ENCODE measurements at places on chromosomes 2 and 18. TPM values are rescaled to one million over a fixed set of nuclear protein-coding genes. Genes with fewer than 3 reads are reported as not detected.

The CDKL4 gene
- total RNA-seq = 0.66 TPM

GRCh38 chr2:239466755-239467271, 66.0 kb upstream of the HDAC4 start:
- H3K27ac ChIP-seq = no peak overlapping the region
- H3K4me3 ChIP-seq = no peak overlapping the region
- H3K27me3 ChIP-seq = no peaks in the 10 kb centered on the region
- DNase-seq = no peak
- H3K36me3 ChIP-seq = no peaks in the 10 kb centered on the region
- H3K4me1 ChIP-seq = no peaks in the 10 kb centered on the region

The SMAD7 gene
- total RNA-seq = 129 TPM

The DNER gene
- total RNA-seq = 0.04 TPM

DNA sequence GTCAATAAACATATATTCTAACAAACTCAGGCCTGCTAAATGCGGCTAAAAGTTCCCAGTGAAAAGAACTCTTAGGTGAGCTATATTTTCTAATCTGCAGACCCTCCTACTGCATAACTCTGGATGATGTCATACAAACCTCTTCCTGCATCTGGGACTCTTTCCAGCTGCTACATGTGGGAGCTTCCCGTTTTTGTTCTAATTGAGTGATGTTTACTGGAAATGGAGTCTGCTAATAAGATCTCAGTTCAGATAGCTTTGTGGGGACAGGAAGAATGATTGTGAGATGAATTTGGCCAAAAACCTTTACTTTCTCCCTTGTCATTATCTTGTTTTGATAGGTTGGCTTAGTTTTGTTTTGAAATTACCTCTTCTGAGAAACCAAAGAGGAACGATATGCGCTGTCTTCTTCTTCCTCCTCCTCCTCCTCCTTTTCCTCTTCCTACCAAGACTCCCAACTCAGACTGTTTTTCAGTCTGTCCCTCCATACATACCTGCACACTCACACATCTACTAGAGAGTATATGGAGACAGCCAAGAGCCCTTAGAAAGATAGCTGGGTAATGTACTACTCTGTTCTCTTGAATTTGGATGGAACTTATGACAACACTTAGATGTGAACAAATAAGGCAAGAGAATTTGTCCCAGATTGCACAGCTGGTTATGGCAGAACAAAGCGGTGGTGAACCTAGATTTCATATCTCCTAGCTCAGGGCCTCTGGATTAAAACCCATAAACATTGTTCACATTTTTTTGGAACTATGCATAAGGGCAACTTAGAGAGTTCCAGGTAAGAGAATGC, 39.8 kb upstream of the AAK1 start:
- no peaks in the 10 kb centered on the region for H3K36me3 ChIP-seq
- no peaks in the 10 kb centered on the region for H3K27me3 ChIP-seq
- H3K4me3 ChIP-seq = no peak overlapping the region
- peaks cover 10% of the 10 kb centered on the region for H3K4me1 ChIP-seq
- H3K27ac ChIP-seq = peak overlapping the region; percentile 24

DNA sequence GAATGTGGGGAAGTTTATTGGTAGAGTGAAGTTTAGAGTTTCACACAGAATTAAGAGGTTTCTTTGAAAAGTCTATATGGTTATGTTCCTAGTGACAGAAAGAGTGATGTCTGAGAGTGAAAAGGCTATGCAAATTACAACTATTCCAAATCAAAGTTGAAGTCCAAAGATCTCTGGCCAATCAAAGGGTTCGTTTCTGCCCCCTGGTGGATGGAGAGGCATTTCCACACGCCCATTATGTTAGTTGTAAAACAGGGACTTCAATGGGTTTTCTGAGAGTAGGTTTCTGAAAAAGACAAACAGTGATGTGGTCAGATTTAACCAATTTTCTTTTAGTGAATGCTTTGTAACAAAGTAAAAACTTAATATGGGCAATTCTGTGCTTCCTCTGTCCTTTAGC, 441.5 kb upstream of the POU3F3 start:
- no peak overlapping the region for H3K4me3 ChIP-seq
- no peak for DNase-seq
- H3K27ac ChIP-seq = no peak overlapping the region
- no peaks in the 10 kb centered on the region for H3K4me1 ChIP-seq
- peaks cover 3% of the 10 kb centered on the region for H3K27me3 ChIP-seq

DNA sequence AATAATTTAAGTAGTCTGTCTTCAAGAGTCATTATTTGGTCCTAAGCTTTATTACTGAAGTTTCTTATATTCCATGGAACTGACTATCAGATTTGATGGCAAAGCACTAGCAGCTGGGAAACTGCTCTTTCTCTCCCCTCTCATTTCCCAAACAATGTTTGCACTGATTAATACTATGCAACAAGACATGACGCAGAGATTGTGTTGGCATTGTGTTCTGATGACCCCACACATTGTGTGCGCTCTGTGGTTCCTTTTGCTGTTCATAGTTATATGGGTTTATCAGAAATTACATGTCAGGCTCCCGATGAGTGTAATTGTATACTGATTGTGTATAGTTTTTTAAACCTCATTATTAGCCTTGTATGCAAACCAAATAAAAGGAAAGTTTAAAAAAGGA, 331.6 kb upstream of the FANCL start:
- no peaks in the 10 kb centered on the region for H3K36me3 ChIP-seq
- no peak overlapping the region for H3K27ac ChIP-seq

DNA sequence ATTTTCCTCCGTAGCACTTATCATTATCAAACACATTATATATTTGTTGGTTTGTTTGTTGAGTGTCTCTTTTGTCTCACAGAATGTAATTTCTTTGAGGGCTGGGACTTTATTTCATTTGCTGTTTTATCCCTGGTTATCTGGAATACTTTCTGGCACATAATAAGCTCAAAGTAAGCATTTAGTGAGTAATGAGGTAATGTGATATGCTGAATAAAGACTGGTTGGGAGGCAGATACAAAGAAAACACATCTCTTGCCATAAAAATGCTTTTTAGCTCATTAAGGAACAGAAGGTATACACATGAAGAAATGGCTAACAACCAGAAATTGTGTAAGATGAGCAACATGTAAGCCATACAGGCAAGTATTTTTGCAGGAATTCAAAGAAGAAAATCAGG, 1411.8 kb downstream of the LRP1B start:
- H3K36me3 ChIP-seq = no peaks in the 10 kb centered on the region
- no peaks in the 10 kb centered on the region for H3K27me3 ChIP-seq
- no peak overlapping the region for H3K4me3 ChIP-seq
- no peaks in the 10 kb centered on the region for H3K4me1 ChIP-seq
- H3K27ac ChIP-seq = no peak overlapping the region

- H3K4me3 ChIP-seq = no peak overlapping the region
- H3K4me1 ChIP-seq = no peaks in the 10 kb centered on the region
- no peaks in the 10 kb centered on the region for H3K27me3 ChIP-seq
- no peak overlapping the region for H3K27ac ChIP-seq
These were observed 137.6 kb downstream of the ATL2 start for GRCh38 chr2:38239452-38239851.

DNA sequence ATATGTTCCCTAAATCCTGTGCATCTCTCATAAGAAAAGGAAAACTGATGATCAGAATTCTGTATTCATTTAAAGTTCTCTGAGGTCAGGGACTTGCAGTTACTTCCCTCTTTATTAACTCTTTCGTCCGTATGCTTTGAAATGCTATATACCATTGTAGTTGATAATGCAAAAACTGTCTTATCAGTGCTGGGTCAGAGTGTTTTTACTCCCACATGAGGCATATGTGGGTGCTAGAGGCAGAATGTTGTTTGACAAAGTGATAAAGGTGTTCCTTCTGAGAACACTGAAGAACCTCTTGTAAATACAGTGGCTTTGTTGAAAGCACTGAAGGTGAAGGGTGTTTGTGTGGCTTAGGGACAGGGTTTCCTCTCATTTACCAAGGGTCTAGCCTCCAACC, 136.5 kb upstream of the NFATC1 start:
- no peak overlapping the region for H3K4me3 ChIP-seq
- DNase-seq = no peak
- H3K27me3 ChIP-seq = no peaks in the 10 kb centered on the region
- no peak overlapping the region for H3K27ac ChIP-seq

- H3K4me1 ChIP-seq = peaks cover 12% of the 10 kb centered on the region
- no peak overlapping the region for H3K4me3 ChIP-seq
- H3K27ac ChIP-seq = no peak overlapping the region
- H3K36me3 ChIP-seq = no peaks in the 10 kb centered on the region
These were observed 95.4 kb upstream of the BCL2L11 start for GRCh38 chr2:111025288-111025687.

- H3K36me3 ChIP-seq = peaks cover 5% of the 10 kb centered on the region
- H3K4me3 ChIP-seq = no peak overlapping the region
- DNase-seq = no peak
- no peak overlapping the region for H3K27ac ChIP-seq
- H3K27me3 ChIP-seq = no peaks in the 10 kb centered on the region
These were observed 29.9 kb downstream of the MRPL19 start for GRCh38 chr2:75676464-75676863.

DNA sequence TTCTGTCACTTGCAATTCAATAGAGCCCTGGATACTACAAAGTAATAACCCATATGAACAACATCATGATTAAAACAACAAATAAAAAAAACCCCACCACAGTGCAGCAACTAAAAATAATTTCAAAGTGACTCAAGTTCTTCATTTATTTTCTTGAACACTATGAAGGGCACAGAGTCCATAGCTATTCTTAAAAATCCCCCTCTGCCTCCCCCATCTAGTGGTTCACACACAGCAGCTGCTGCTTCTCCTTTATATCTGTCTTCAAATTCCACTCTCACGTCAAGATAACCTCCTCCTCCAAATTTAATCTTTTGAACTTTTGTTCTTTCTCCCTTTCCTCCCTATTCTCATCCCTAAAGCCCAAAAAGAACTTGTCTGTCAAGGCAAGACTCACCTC, 591.3 kb downstream of the ZEB2 start:
- no peaks in the 10 kb centered on the region for H3K27me3 ChIP-seq
- H3K4me1 ChIP-seq = no peaks in the 10 kb centered on the region
- H3K4me3 ChIP-seq = no peak overlapping the region
- H3K36me3 ChIP-seq = no peaks in the 10 kb centered on the region
- H3K27ac ChIP-seq = no peak overlapping the region

DNA sequence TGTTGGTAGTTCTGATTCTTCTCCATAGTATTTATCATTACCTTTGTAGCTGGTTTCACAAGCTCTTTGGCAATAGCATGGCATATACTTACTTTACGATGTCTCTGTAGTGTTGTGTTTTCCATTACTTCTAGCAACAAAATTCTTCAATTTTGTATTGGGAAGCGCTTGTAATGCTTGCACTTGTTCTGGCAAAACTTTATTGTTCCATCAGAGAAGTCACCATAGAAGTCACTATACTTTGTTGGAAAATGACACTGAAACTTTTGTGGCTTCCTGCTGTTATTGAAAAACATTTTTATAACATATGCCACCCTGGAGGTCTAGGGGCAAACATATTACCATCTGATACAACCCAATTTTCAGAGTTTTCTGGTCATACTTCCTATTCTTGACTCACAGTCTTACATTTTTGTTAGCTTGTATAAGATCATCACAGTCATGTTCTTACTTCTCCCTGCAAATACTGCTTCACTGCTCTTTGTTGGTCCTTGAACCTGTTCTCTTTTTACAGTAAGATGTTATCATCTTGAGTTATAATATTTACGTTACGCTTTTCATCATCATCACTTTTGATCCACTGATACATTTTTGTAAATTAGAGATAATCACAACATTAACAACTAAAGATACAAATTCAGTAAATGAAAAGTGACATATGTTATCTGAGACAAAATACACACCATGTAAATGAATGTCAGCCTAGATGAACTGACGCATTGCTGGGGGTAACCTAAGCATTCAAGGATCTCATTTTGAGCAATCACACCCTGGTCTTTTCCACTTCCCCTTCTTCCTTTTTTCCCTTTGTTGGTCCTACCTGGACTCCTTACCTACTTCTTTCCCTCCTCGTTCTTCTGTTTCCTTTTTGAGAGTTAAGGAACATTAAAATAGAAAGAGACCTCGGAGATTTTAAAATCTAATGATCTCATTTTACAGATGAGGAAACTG, 33.3 kb upstream of the CXCR4 start:
- no peak overlapping the region for H3K27ac ChIP-seq
- no peak for DNase-seq
- no peaks in the 10 kb centered on the region for H3K4me1 ChIP-seq
- no peak overlapping the region for H3K4me3 ChIP-seq

The SGPP2 gene
- total RNA-seq = 24.6 TPM

The ZNF638 gene
- total RNA-seq = 223 TPM

The TMEM37 gene
- 1.5 TPM for total RNA-seq

Measured in cardiac muscle cell (in vitro differentiated cells and primary cell).